ENCODE measurements at places on chromosomes 11 and 22.

DNA sequence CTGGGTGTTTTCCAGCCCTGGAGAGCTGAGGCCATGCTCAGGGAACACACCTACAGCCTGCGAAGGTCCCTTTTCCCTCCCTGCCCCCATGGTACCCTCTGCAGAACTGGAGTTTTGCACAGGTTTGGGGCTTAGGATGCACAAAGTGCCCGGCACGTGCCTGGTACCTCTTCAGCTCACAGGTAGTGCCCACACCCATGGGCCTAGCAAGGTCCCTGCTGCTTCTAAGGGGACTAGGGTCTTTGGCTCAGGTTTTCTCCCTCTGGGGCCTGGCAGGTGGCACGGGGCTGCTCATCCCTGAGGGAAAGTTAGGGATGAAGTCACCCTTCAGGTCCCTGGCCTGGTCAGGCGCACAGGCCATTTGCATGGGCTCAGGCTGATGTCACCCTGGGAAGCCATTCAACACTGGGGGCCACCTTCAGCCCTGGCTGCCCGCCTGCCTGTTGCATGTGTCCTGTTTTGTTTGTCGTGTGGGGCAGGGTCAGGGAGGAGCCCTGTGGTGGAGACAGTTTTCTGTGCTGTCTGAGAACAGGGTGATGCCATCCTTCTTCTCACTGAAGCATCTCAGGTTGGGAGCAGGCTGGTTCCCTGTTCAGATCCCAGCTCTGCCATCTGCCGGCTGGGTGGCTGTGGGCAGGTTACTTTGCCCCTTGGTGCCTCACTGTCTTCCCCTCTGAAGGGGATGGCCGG, 68.3 kb upstream of the CRYBB3 start:
- H3K4me1 ChIP-seq: peaks cover 19% of the 10 kb centered on the region
- no peak overlapping the region for H3K4me3 ChIP-seq

- H3K27me3 ChIP-seq: no peaks in the 10 kb centered on the region
- no peaks in the 10 kb centered on the region for H3K36me3 ChIP-seq
- no peak overlapping the region for H3K4me3 ChIP-seq
- H3K27ac ChIP-seq: no peak overlapping the region
- H3K4me1 ChIP-seq: no peaks in the 10 kb centered on the region
These were observed 211.9 kb downstream of the BLID start for GRCh38 chr11:121904148-121904547.

GRCh38 chr22:31244046-31244942, 32.2 kb downstream of the LIMK2 start:
- DNase-seq: no peak
- peak overlapping the region; percentile 18 for H3K4me3 ChIP-seq
- peaks cover 4% of the 10 kb centered on the region for H3K36me3 ChIP-seq
- H3K27ac ChIP-seq: peak overlapping the region; percentile 80
- H3K27me3 ChIP-seq: no peaks in the 10 kb centered on the region

- no peak overlapping the region for H3K27ac ChIP-seq
- DNase-seq: no peak
- H3K27me3 ChIP-seq: peaks cover 4% of the 10 kb centered on the region
- H3K4me3 ChIP-seq: peak overlapping the region; percentile 25
- peaks cover 4% of the 10 kb centered on the region for H3K36me3 ChIP-seq
These were observed 38.1 kb downstream of the DIXDC1 start for GRCh38 chr11:111975076-111975806.

- DNase-seq: no peak
- peaks cover 15% of the 10 kb centered on the region for H3K36me3 ChIP-seq
- H3K27ac ChIP-seq: no peak overlapping the region
These were observed 220.6 kb downstream of the NAV2 start for GRCh38 chr11:19933132-19933735.

DNA sequence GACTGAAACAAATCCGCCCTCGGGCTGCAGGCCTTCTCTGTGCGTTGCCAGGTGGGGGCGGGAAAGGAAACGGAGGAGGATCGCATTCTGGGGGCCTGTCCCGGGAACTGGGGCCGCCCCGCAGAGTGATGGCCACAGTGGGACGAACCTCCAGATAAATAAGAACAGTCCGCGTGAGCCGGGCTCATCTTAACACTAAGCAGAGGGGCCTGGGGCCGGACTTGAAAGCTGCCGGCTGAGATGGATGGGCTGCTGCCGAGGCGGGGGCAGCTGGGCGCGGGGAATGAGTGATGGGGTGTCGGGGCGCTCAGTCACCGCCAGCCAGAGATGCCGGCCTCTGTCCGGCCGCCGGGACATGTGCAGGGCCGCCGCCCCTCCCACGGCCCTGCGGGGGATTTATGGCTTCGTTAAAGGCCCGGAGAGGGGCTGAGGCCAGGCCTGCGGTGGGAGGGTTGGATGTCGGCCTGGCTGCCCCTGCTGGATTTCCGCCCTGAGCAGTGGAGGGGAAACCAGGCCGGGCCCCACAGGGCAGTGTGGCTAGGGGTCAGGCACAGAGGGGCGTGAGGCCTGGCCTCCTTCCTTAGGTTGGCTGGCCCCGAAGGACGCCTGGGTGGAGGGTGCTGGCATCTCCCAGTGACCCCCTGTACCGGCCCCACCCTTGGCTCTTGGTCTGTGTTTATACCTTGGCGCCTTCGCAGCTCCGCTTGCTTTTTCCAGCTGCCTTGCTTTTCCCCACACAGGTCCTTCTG, 45.3 kb upstream of the CD82 start:
- DNase-seq: peak; percentile 81
- H3K4me1 ChIP-seq: peaks cover 57% of the 10 kb centered on the region
- H3K27me3 ChIP-seq: peaks cover 42% of the 10 kb centered on the region
- peak overlapping the region; percentile 22 for H3K27ac ChIP-seq

DNA sequence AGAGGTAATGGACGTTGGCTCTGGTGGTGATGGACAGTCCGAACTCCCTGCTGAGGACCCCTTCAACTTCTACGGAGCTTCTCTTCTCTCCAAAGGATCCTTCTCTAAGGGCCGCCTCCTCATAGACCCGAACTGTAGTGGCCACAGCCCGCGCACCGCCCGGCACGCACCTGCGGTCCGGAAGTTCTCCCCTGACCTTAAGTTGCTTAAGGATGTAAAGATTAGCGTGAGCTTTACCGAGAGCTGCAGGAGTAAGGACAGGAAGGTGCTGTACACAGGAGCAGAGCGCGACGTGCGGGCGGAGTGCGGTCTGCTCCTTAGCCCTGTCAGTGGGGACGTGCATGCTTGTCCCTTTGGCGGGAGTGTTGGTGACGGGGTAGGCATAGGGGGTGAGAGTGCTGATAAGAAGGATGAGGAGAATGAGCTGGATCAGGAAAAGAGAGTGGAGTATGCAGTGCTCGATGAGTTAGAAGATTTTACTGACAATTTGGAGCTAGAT, 6.1 kb downstream of the DGCR8 start:
- no peak overlapping the region for H3K4me3 ChIP-seq
- no peak overlapping the region for H3K27ac ChIP-seq
- H3K36me3 ChIP-seq: peaks cover 40% of the 10 kb centered on the region
- H3K4me1 ChIP-seq: peaks cover 32% of the 10 kb centered on the region
- no peak for DNase-seq

GRCh38 chr11:7520011-7520942, 6.5 kb downstream of the PPFIBP2 start:
- no peak overlapping the region for H3K27ac ChIP-seq
- no peak overlapping the region for H3K4me3 ChIP-seq
- H3K4me1 ChIP-seq: peaks cover 18% of the 10 kb centered on the region
- H3K27me3 ChIP-seq: peaks cover 5% of the 10 kb centered on the region

- peaks cover 49% of the 10 kb centered on the region for H3K27me3 ChIP-seq
- no peak overlapping the region for H3K27ac ChIP-seq
- peaks cover 4% of the 10 kb centered on the region for H3K36me3 ChIP-seq
- no peak for DNase-seq
These were observed 19.9 kb upstream of the MYOD1 start for GRCh38 chr11:17699147-17700114.

DNA sequence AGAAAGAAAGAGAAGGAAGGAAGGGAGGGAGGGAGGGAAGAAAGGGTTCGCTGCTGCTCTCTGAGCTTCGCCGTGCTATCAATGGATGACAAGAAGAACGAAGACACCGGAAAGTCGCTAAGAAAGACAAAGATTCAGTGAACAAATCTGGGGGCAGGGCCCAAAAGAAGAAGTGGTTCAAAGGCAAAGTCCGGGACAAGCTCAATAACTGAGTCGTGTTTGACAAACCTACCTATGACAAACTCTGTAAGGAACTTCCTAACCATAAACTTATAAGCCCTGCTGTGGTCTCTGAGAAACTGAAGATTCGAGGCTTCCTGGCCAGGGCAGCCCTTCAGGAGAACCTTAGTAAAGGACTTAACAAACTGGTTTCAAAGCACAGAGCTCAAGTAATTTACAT, 2.9 kb upstream of the TTLL1 start:
- no peak overlapping the region for H3K4me3 ChIP-seq
- no peak for DNase-seq
- H3K4me1 ChIP-seq: no peaks in the 10 kb centered on the region
- peak overlapping the region; percentile 50 for H3K27ac ChIP-seq
- peaks cover 4% of the 10 kb centered on the region for H3K36me3 ChIP-seq
- H3K27me3 ChIP-seq: no peaks in the 10 kb centered on the region

DNA sequence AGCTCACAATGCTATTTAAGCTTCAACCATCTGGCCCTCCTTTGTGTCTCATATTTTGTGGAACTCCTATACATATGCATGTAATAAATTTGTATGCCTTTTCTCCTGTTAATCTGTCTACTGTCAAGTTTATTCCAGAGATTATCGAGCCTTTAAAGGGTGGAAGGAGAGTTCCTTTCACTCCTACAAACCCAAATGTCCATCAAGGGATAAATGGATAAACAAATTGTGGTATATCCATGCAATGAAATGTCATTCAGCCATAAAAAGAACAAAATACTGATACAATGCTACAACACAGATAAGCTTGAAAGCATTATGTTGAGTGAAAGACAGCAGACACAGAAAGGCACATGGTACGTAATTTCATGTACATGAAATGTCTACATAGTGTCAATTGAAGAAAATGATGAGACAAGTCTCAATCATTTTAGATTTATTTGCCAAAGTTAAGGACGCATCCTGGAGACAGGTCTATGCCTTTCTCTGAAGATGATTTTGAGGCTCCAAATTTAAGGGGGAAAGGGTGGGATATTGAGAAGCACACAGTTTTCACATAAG, 17.7 kb upstream of the FEZ1 start:
- H3K4me1 ChIP-seq: peaks cover 16% of the 10 kb centered on the region
- no peak for DNase-seq
- H3K27me3 ChIP-seq: peaks cover 4% of the 10 kb centered on the region
- H3K4me3 ChIP-seq: no peak overlapping the region
- no peaks in the 10 kb centered on the region for H3K36me3 ChIP-seq

- H3K4me1 ChIP-seq: peaks cover 37% of the 10 kb centered on the region
- no peak overlapping the region for H3K4me3 ChIP-seq
- no peak for DNase-seq
- no peaks in the 10 kb centered on the region for H3K36me3 ChIP-seq
- no peaks in the 10 kb centered on the region for H3K27me3 ChIP-seq
These were observed 52.3 kb downstream of the SIK3 start for GRCh38 chr11:117045956-117046355.

GRCh38 chr11:117606211-117606610, 190.8 kb downstream of the DSCAML1 start:
- H3K36me3 ChIP-seq: no peaks in the 10 kb centered on the region
- H3K4me3 ChIP-seq: no peak overlapping the region
- no peak for DNase-seq
- H3K27ac ChIP-seq: no peak overlapping the region
- peaks cover 40% of the 10 kb centered on the region for H3K27me3 ChIP-seq

DNA sequence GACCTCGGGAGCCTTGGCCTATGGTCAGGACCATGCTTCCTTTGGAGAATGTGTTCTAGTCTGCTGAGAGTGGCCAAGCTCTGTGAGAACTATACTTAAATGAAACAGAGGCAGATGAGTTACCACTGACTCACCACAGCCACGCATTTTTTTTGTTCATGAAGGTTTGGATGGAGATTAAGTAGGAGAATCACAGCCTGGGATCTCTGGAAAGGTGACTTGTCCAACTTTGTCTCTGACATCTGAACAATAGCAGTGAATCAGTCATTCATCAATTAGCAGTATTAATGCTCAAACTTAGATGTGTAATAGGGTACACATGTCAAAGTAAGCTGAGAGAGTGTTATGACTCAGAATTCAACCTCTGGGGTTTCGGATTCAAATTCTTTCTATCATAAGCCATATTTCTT, 100.7 kb upstream of the ANO3 start:
- DNase-seq: no peak
- no peak overlapping the region for H3K4me3 ChIP-seq
- no peak overlapping the region for H3K27ac ChIP-seq
- no peaks in the 10 kb centered on the region for H3K36me3 ChIP-seq

DNA sequence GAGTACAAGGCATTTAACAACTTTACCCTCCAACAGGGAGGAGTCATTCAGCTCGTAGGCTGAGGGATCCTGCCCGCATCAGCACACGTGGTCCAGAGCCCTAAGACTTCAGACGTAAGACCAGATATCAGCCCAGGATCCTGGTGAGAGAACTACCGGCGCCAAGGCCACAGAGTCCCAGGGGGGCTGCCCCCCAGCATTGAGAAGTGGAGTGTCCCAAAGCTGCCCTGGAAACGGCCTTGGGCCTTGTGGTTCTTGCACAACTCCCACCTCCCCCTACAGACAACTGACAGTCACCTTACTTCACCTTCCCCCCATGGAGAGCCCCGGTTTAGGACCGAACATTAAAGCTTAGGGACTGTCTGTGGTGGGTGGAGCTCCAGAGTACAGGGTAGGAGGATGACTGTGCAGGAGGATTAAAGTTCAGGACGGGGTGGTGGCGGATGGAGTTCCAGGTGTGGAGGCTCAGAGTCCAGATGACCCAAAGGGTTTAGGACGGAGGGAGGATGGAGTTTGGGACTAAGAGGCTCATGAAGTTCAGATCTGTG, 1.0 kb downstream of the C11orf91 start:
- no peak for DNase-seq
- H3K27me3 ChIP-seq: peaks cover 14% of the 10 kb centered on the region
- H3K4me3 ChIP-seq: peak overlapping the region; percentile 84
- peaks cover 13% of the 10 kb centered on the region for H3K4me1 ChIP-seq
- no peaks in the 10 kb centered on the region for H3K36me3 ChIP-seq

Data from type B pancreatic cell (in vitro differentiated cells).